ENCODE measurements at places on chromosomes 1 and 21.

DNA sequence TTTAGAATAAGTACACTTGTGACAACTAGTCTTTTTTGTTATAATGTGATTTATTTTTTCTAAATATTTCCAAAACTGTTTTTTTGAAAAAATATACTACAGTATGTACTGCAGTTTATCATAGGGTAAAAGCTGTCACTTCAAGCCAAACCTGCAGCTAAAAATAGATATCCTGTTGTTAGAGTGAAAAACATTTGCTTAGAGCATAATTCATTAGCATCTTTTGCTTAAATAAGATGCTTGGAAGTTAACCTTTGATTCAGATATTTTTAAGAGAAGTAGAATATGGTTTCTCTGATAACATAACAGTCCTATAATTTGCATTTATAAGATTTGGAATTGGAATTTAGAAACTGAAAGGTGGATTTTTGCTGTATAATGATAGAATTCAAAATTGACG lies 21.5 kb downstream of the PRKACB start:
- DNase-seq = no peak

DNA sequence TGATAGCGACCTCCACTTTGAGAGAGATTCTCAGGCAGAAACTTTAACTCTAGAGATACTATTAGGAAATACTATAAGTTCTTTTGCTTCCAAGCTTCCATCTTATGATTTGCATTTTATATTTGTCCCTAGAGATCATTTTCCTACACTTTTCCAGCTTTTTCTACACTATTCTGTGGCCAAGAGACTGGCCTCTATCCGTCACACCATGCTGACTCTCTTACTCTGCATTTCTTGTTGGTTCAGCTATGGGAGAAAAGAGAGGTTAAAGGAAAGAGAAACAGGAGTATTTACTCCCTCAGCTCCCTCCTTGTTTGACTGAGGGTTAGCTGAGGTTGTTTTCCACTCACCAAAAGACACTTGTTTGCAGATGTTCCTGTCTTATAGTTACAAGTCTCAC lies 665.6 kb upstream of the CXADR start:
- DNase-seq = no peak

GRCh38 chr21:28380241-28380640 lies 612.4 kb downstream of the LTN1 start:
- DNase-seq = no peak

DNA sequence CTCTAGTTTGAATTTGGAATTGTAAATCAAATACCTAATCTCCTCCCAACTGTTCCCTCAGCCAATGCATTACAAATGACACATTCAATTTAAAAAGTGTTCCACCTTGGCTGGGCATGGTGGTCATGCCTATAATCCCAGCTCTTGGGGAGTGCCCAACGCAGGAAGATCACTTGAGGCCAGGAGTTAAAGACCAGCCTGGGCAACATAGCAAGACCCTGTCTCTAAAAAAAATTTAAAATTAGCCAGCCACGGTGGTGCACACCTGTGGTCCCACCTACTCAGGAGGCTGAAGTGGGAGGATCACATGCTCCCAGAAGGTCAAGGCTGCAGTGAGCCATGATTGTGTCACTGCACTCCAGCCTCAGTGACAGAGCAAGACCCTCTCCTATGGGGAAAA lies 3.8 kb downstream of the ARNT start:
- no peak for DNase-seq

- no peak for DNase-seq
These were observed 441.1 kb upstream of the VAMP3 start for GRCh38 chr1:7329868-7330615.

DNA sequence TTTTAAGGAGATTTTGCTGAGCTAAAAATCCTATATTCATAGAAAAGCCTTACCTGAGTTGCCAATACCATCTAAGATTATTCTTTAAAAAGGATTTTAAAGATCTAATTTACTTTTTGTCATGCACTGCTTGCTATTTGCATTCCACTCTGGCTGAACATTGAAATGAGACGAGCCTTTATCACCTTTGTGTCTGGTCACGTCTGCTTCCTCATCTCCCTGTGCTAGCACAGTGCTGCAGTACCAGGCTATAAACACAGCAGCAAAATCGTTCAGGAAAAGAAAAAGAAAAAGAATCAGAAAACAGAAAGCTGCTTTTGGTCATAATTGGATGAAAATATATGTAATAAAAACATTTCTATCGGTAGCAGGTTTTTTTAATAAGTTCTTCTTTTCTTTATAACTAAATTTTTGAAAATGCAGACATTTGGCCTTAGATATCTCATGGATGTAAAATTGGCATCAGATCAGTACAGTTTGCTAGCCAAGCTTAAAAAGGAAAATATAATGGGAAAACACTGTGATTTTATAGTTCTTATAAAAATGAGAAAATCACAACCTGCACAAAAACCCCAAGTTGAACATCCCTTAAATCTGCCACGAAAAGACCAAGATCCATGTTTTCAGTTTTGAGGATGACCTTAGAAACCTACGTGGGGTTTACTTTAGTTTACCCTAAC lies 735.7 kb upstream of the CXADR start:
- DNase-seq = no peak

GRCh38 chr1:90773812-90774211 lies 56.7 kb upstream of the BARHL2 start:
- no peak for DNase-seq

GRCh38 chr1:219772265-219773036 lies 155.9 kb downstream of the SLC30A10 start:
- DNase-seq = no peak

GRCh38 chr1:2452201-2452931 lies 23.7 kb upstream of the PLCH2 start:
- DNase-seq = no peak

- DNase-seq = no peak
These were observed 1.3 kb upstream of the LMOD1 start for GRCh38 chr1:201947697-201948008.

DNA sequence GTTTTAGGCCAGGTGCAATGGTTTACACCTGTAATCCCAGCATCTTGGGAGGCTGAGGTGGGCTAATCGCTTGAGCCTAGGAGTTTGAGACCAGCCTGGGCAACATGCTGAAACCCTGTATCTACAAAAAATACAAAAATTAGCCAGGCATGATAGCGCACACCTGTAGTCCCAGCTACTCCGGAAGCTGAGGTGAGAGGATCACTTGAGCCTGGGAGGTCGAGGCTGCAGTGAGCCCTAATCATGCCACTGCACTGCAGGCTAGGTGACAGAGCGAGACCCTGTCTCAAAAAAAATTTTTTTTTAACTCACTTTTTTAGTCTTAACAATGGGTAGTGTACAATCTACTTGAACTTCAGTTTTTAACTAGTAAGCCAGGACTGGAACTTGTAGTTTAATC lies 137.5 kb downstream of the HS2ST1 start:
- DNase-seq = no peak

- no peak for DNase-seq
These were observed 9.2 kb upstream of the TNFRSF8 start for GRCh38 chr1:12053752-12054548.

GRCh38 chr1:43653893-43654292 lies 3.9 kb downstream of the KDM4A start:
- DNase-seq = no peak

GRCh38 chr1:212310383-212310782 lies 25.2 kb downstream of the PPP2R5A start:
- no peak for DNase-seq
